ENCODE measurements at places on chromosomes 5 and 9. TPM values are rescaled to one million over a fixed set of nuclear protein-coding genes. Genes with fewer than 3 reads are reported as not detected.

DNA sequence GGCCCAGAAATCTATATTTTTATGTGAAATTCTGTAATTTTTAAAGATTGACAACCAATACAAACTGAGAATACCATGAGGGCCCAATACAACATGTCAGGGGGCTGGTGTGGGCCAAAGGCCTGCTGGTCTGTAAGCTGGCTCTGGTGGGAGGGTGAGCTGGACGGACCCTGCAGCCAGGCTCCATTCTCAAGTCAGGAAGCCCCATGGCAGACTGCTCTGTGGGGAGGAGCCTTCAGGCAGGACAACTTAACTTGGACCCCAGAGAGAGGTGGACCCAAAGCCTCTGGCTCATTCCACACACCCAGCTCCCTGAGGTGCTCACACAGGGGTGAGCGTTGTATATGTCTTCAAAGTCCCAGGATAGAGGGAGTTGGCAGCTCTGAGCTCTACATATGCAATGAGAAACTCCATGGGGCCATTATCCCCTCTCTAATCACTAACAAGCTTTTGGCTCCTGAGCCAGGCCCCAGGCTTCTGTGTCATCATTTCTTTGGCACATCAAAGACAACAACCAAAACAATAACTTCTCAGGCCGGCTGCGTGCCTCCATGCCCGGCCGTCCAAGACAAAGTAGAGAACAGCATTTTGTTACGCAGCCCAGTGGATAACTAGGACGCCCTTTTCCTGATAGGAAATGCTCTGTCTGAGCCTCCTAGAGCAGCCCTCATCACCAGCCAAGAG, 6.4 kb downstream of the SEPTIN8 start:
- DNase-seq: no peak

DNA sequence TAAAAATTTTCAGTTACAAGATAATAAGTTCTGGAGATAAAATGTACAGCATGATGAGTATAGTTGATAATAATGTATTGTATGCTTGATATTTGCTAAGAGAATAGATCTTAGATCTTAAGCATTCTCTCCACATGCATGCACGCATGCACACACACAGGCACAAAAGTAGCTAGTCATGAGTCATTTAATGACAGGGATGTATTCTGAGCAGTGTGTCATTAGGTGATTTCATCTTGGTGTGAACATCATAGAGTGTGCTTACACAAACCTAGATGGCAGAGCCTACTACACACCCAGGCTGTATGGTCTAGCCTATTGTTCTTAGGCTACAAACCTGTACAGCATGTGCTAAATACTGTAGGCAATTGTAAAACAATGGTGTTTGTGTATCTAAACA, 124.2 kb downstream of the PTTG1 start:
- no peak for DNase-seq

GRCh38 chr5:164649266-164649665, 1143.8 kb downstream of the MAT2B start:
- DNase-seq: no peak

- no peak for DNase-seq
Measured at GRCh38 chr5:169988947-169989346, 8.7 kb upstream of the INSYN2B start.

- no peak for DNase-seq
Measured at GRCh38 chr9:105328872-105329718, 84.6 kb downstream of the SLC44A1 start.

The FLT4 gene
- 0.10 TPM for total RNA-seq

DNA sequence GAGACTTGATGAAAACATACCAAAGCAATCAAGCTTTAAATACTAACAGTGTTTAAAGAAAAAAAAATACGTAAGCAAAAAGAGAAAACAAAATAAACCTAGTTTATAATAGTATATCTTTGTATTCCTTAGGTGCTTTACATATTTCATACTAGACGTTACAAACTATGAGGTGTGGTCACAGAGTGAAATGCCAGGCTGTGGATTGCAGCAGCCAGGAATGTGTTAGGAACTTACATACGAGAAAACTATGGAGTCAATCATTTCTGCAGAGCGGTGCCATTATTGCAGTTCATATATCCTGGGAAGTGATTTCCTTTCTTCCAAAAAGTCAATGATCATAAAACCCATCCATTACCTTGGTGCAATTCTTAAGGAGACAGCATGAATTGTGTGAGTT, 443.6 kb upstream of the GRAMD2B start:
- DNase-seq: no peak

- DNase-seq: no peak
Measured at GRCh38 chr5:83102364-83102980, 25.1 kb downstream of the XRCC4 start.

GRCh38 chr5:14545862-14546261, 35.7 kb upstream of the OTULINL start:
- DNase-seq: no peak

- no peak for DNase-seq
Measured at GRCh38 chr5:138276402-138277054, 2.1 kb upstream of the GFRA3 start.

The C5 gene
- total RNA-seq: 2.7 TPM

DNA sequence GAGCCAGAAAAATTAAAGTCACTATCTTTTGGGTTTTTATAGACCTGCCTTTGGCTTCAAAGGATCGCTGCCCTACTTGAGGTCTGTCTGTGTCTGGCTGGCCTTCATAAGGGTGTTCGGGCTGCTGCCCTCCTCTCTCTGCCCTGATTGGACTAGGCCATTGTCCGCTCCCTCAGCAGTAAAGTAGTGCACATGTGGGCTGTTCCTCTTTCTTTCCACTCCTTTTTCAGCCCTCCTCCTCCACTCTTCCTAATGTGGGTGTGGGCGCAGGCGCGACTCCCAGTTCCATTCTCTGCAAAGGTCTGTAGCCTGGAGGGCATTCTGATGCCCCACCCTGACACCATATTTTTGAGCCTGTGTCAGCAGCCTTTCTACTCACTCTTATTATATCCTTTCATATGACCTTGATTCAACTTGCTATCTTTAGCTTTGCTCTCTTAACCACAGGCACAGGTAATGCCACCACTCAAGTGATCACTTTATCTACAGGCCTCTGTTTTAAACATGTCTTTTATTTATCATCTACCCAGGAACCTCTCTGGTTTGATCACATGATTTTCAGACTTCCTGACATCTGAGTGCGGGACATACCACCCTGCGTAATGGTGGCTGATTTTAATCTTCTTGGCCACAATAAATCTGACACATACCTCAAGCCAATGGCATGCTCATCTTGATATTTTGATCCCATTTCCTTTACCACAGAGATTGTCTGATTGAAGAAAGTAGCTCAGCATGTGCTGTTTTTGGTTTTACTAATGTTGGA, 144.5 kb downstream of the AOPEP start:
- peak; percentile 91 for DNase-seq

DNA sequence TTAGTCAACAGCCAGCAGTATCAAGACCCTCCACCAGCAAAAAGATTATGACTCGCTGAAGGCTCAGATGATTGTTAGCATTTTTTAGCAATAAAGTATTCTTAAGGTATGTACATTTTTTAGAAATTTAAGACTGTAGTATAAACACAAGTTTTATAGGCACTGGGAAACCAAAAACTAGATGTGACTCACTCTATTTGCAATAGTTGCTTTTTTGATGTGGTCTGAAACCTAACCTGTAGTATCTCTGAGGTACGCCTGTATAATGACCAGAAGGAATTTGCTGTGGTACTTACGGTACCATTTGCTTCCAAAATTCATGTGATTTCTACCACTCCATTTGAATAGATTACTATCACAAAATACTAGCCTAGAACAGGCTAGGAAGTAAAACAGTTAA, 60.8 kb downstream of the WDR41 start:
- no peak for DNase-seq

The MYMK gene
- total RNA-seq: not detected

GRCh38 chr9:89448381-89448780, 49.5 kb downstream of the SEMA4D start:
- no peak for DNase-seq

GRCh38 chr5:32501071-32502002, 56.8 kb upstream of the ZFR start:
- no peak for DNase-seq

DNA sequence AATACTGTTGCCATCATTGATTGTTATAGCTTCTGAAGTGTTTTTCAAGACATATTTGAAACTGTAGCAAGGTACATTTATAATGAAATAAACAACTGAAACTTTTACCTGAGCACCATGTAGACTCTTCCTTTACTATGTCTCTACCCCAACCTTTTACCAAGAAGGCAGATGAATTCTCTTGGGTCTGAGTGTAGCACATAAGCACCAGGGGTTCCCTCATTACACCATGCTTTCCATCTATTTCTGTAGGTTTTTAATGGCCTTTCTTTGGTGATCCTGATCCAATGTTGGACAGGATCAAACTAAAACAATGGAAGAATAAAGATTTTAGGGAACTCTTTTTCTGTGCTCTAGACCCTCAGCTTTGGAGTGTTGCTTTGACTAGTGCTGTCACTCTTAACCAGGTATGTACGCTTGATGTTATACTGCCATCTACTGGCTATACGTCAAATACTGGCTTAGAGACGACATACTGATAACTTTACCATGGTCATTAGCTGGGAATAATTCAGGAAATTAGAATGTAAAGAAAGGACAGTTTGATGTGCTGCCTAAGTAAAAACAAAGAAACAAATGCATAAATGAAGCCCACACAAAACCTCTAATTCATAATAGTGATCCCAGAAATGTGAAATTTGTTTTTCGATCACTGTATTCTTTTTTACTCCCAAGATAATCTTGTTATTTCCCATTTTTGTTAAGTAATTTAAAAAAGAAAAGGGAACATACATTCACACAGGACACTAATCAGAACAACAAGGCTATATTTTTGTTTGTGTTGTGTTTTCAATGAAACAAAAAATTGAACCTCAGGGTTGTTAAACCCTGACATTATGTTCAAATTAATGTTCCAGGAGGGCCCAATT, 30.7 kb downstream of the IFNW1 start:
- no peak for DNase-seq

DNA sequence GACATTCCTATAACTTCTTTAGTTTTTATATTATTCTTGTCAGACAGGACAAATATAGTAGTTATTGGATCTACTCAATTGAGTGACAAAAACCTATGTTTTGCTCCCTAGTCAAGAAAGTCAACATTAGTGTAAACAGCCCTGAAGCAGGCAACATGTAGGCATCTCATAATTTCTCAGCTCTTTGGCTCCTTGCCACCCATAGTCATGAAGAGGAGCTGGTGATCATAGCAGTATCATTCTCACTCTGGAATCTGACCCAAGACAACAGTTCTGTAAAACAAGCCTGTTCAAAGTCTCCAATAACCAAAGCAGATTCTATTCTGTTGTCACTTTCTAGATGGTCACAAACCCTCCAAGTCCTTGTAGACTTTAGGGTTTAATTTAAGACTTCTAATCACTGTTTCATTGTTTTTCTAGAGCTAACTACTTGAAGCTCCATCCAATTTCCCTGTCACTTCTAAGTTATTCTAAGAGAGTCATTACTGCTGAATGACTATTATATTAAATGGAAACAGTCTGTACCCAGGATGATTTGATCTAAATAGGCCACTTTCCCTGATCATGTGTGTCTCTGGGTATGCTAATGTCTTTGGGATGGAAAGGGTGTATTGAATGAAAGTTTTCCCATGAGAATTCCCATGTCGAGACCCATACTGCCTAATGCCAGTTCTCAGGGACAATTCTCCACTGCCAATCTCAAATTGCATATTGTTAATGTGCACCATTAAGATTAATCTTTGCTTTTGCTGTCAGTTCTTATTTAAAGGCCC, 533.3 kb downstream of the ACTL7B start:
- no peak for DNase-seq

The TTC16 gene
- total RNA-seq: not detected

- no peak for DNase-seq
Measured at GRCh38 chr5:133829786-133830185, 138.6 kb downstream of the C5orf15 start.

DNA sequence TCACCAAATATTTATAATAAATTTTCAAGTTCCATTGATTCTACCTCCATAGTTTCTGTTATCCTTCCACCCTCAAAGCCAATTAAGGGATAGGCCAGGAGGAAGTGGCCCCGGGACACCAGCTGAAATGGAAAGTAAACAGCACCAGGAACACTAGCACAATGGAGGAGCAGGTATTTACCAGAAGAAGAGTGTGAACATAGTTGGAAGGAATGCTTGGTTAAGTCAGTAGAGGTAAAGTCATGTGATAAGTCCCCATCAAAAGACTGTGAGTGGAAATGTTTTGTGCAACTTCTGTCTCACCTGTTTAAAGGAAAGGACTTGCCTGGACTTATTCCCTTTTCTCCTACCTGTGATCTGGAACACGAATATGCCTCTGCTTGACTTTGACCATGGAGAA, 146.7 kb upstream of the RAI14 start:
- DNase-seq: no peak

GRCh38 chr5:152622628-152623027, 217.5 kb upstream of the NMUR2 start:
- no peak for DNase-seq

DNA sequence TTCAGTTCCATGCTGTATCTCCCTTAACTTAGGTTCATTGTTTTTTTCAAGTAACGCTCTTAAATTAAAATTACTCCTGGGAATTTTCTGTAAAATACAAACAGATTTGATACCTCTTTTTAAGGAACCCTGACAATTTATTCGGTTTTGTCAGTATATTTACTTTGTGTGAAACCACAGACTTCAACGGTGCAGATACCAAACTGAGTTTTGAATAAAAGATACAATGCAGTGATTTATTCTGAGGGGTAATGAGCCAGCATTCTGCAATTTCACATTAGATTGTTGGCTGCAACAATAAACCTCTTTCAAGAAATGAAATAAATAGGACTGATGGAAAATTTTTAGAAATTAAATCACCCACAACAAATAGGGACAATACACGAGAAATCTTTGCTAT, 308.6 kb upstream of the EDIL3 start:
- DNase-seq: no peak

The SHLD3 gene
- 4.7 TPM for total RNA-seq

The RBM27 gene
- 36.4 TPM for total RNA-seq

The RGS7BP gene
- not detected for total RNA-seq

- no peak for DNase-seq
Measured at GRCh38 chr5:10669983-10670382, 91.1 kb downstream of the DAP start.

GRCh38 chr5:38060354-38060753, 198.0 kb upstream of the EGFLAM start:
- peak; percentile 21 for DNase-seq

The ECSCR gene
- total RNA-seq: 0.63 TPM

The SPATA31C1 gene
- not detected for total RNA-seq

The PTGR1 gene
- total RNA-seq: 66.2 TPM

The WDR38 gene
- not detected for total RNA-seq

GRCh38 chr9:133163504-133164172, at the start of gene GBGT1:
TSS of gene GBGT1 (minus strand) at chr9:133163914. CDS start at chr9:133162412, 1,502 bp downstream.
- peak; percentile 72 for DNase-seq

DNA sequence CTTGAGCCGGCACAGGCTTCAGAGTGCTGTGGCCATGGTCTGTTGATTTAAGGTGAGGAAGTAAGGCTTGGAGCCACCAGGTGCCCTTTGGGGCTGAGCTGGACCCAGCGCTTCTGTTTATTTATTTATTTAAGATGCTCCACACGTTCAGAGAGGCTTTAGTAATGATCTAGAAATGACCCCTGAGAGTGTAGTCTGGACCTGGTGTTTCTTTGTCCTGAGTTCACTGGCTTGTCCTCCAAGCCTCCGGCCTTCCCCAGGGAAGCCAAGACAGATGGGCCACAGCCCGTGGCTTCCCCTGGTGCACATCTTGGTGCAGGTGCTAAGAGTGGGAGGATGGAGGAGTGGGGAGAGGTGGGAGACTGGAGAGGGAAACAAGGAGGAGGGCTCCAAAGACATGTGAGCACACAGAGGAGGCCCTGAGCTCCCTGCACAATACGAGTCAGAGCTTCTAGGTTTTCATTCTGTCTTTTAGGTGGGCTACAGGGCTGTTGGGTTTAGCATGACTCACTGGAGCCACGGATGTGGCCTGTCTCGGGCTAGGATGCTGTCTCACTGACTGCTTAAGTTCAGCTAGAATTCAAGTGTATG, 56.9 kb downstream of the AHRR start:
- DNase-seq: no peak
